ENCODE measurements at places on chromosomes 1 and 21. TPM values are rescaled to one million over a fixed set of nuclear protein-coding genes. Genes with fewer than 3 reads are reported as not detected.
A peak's percentile ranks its signal among the peaks of the same experiment; 100 is the strongest.

DNA sequence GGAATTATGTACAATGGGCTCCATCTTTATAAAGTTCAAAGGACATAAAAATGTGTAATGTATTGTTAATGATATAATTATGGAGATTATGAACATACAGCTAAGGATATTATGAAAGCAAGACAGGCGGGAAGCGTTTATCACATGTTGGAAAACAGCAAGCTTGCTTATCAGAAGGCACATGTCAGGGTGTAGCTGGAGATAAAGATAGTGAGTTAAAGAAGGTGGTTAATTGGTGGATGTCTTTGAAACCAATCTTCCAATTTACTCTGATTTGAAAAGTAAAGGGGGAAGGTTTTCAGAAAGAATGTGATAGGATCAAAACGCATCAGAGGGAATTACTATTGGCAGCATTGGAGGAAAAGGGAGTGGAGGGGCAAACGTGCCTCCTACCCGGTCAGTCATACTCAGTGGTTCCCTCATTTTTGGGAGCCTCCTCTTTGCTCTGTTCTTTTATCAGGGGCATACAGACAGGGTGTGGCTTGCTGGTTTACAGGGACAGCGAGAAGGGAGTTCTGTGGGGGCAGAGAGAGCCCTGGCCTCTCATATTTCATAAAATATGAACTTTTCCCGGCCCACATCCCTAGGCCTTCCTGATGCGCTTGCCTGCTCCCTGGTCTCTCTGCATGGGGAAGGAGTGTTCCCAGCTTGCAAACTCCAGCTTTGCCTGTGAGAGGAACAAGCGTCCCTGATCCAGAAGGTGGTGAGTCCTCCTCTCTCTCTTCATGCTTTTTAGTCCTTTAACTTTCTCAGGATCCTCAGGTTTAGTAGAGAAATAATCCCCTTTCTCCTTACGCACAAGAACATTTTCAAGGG, 8.0 kb upstream of the SVBP start:
- no peak for DNase-seq

DNA sequence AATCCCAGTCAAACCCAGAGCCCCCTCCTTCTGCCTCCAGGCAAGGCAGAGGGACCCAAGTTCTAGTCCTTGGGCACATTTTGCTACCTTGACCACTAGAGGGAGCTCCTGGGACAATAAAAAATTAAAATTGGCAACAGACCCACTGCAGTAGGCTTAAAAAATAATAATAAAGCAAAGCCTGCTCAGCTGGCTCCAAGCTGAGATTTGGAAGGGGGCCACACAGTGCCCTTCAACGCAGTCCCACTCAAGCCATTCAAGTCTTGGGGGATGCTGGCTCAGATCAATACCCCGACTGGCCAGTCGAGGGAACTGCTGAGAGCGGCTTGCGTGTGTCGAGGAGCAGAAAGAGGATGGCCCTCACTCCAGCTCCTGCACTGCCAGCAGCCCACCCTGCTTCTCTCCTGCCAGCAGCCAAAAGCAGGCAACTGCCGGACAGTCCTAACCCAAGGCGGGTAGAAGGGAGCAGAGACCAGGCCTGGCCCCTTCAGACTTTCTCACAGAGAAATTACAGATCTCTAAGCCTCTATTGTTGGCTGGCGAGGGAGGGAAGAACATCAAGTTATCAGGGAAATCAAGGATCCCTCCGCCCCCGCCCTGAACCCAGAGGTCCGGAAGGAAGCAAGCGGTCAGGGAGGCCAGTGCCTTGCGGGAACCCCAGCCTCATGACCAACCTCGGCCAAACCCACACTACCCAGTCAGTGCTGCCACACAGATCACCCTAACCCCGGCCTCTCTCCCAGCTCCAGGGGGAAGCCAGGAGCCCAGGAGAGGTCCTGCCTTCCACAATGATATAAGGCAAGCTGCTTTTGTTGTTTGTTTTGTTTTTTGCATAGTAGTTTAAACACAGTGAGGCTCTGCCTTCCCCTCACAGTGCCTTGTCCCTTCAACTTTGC, 4.9 kb upstream of the ALDH4A1 start:
- DNase-seq = peak; percentile 90

DNA sequence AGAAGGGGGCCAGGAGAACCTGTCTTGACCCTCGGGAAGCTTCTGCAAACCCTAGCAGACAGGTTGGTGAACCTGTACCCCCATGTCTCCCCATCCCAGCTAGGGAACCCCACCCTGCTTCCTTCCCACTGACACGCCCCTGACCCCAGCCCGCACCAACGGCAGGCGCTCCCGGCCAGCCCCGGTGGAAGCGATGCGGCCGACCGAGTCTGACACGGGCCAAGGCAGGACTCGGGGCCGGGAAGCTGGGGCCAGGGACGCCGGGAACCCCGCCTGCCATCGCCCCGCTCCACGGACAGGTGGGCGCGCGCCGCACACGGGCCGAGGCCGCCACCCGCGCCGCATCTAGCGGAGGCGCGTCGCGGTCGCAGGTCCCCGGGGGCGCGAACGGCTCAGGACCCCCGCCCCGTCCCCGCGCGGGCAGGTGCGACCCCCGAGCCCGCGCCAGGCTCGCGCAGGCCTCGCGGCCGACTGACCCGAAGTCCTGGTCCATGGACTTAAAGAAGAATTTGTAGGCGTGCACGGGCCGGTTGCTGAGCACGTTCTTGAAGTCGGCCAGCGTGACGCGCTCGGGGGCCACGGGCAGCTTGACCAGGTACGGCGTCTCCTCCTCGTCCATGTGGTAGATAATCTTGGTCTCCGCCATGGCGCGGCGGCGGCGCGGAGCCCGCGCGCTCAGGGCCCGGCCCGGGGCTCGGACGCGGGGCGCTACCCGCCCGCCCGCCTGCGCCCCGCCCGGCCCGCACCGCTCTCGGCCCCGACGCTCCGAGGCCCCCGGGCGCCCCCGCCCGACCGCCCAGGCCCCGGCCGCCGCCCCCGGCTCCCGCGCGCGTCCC, 580 bp downstream of the DVL1 start:
- no peak for DNase-seq

DNA sequence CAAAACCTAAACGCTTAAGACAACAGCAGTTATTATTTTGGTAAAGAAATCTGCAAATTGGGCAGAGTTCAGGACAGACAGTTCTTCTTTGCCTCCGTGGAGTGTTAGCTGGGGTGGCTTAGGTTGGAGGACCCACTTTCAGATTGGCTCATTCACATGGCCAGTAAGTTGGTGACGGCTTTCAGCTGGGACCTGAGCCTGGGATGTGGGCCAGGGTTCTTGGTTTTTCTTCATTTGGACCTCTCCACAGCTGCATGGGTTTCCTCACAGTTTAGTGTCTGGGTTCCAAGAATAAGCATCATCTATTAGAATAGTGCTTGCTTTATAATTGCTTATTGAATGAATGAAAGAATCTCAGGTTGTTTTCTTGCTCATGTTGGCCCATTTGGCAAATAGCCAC, 72.2 kb downstream of the ATF6 start:
- no peak for DNase-seq

- DNase-seq = no peak
Measured at GRCh38 chr1:79796434-79796833, 789.9 kb upstream of the ADGRL4 start.

- no peak for DNase-seq
Measured at GRCh38 chr21:42754270-42754933, 101.0 kb downstream of the PDE9A start.

DNA sequence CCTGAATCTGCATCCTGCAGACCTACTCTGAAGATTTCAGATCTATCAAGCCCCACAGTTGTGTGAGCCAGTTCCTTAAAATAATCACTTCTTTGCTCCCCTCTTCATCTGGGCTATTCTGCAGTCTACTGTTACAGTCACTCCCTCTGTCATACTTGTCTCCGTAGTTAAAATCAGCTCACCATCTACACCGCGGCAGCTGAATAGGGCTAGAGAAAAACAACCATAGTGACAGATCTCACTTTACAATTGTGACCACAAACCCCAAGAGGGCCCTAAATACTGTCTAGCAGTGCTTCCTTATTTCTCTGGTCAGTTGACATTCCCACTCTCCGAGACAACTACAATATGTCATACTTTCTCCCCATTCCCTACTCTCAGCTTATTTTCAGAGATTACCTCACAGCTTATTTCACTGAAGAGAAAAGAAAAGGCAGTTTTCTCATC, 12.9 kb downstream of the DESI2 start:
- no peak for DNase-seq

GRCh38 chr1:51569284-51570062, 47.4 kb upstream of the OSBPL9 start:
- peak; percentile 78 for DNase-seq

The CD84 gene
- 17.7 TPM for total RNA-seq

The CD244 gene
- total RNA-seq = not detected

GRCh38 chr1:24898909-24899439, 31.1 kb downstream of the RUNX3 start:
- DNase-seq = no peak

The TFF2 gene
- not detected for total RNA-seq

- DNase-seq = no peak
Measured at GRCh38 chr1:155553349-155553748, 9.3 kb downstream of the ASH1L start.

- DNase-seq = no peak
Measured at GRCh38 chr1:157566484-157567300, 14.4 kb upstream of the FCRL5 start.

DNA sequence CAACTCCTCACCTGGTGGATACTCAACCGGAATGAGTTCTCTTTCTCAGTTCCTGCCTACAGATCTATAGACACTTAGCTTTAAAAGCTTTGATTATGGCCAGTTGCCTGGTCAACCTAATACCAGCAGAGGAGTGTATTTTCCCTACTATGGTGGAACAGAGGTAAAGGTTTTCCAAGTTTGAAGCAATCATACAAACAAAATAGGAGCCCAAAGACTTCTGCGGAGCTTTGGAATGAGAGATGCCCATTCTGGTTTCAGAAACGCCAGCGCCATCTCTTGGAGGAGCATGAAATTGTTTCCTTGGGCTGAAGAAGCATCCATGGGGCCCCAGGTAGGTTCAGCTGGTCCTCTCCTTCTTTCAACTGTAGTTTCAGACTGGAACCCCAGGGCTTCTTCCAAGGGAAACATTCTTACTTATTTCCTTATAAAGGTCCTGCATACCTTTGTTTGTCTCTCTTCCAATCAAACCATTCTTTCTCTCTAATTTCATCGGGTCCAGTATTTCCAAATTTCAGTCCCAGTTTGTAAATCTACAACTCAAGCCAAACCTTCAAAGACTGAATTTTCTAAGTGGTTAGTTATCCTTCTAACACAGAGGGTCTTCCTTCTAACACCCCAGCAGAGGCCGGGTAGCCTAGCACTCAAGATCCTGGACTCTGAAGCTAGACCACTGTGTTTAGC, 95.9 kb downstream of the KCNJ15 start:
- DNase-seq = peak; percentile 81

GRCh38 chr1:232684371-232685105, 54.6 kb upstream of the SIPA1L2 start:
- no peak for DNase-seq

GRCh38 chr1:103949779-103950178, 200.1 kb downstream of the AMY1C start:
- DNase-seq = no peak

GRCh38 chr1:209542585-209542984, 40.9 kb upstream of the CAMK1G start:
- no peak for DNase-seq

DNA sequence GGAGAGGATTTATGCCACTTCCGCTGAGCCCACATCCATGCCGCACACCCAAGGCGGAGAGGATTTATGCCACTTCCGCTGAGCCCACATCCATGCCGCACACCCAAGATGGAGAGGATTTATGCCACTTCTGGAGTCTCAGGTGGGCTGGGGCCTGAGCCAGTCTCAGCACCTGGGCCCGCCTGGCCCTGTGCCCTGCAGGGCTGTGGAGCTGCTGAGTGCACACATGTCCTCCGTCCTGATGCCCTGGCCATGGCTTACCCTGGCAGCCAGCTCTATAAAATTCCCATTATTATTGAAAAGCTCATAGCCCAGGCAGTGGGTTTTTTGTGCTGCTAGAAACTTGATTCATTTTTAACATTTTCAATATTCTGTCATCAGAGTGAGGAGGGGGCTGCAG, 89.8 kb upstream of the TMEM51 start:
- no peak for DNase-seq

- DNase-seq = no peak
Measured at GRCh38 chr21:32322103-32322502, 23.4 kb downstream of the MRAP start.

DNA sequence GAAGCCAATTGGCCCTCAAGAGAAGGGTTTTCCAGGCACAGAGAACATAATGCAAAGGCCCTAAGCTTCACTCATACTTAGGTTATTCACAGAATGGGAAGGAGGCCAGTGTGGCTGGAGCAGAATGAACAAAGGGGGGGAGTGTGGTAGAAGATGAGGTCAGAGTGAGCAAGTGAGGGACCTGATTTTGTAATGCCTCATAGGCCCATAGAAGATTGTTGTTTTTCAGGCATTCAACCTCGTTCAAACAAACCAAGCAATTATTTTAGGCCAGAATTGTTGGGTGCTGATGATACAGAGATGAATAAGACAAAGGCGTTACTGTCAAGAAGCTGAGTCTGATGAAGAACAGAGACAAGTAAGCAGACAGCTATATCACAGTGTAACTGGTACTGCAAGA, 54.5 kb upstream of the RAP1A start:
- no peak for DNase-seq

- peak; percentile 91 for DNase-seq
Measured at GRCh38 chr1:5514527-5515183, 477.6 kb downstream of the NPHP4 start.

- no peak for DNase-seq
Measured at GRCh38 chr1:35932941-35933340, 2.0 kb downstream of the AGO3 start.

The HSPA13 gene
- total RNA-seq = 40.9 TPM

The SPATA1 gene
- total RNA-seq = 0.98 TPM

The CCSAP gene
- total RNA-seq = 12.6 TPM

DNA sequence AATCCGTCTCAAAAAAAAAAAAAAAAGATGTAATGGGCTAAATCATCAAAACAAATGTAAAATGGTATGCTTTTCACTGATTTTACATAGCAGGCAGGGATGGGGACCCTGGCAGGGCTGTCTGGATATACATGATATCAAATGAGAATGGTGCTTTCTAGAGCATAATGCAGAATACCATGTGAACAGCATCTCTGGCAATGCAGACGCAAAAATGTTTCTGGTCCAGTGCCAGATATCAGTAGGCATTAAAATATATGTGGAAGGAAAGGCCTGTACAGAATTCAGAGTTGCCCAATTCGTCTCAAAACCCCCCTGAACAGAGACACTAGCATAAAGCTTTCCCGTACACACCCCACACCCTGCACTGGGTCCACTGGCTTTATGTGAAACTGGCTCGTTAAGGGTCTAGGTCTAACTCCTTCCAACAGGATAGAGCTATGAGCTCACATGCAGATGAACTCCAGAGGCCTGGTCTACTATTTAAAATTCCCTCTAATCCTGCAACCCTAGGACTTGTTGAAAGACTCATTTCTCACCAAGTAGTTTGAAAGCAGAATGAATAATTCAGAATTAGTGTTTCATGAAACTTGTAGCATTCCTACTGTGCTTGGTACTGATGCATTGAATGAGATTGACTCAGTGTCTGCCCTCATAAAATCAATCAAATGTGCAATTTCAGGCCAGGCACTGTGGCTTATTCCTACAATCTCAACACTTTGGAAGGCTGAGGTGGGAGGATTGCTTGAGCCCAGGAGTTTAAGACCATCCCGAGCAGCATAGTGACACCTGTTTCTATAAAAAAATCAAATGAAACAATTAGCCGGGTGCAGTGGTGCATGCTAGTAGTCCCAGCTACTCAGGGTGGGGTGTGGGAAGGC, 2.6 kb upstream of the MYSM1 start:
- DNase-seq = peak; percentile 48

- DNase-seq = no peak
Measured at GRCh38 chr21:26397545-26397944, 175.5 kb downstream of the CYYR1 start.

Data from activated CD4-positive, alpha-beta T cell treated with anti-CD3 and anti-CD28 coated beads, Interleukin-2, amount 10 ng/mL, durations not matched to agents 24 days and 14 days (primary cell).